ENCODE measurements at places on chromosomes 16 and 17. TPM values are rescaled to one million over a fixed set of nuclear protein-coding genes. Genes with fewer than 3 reads are reported as not detected.

Gene MEOX1
- 0.12 TPM for polyA plus RNA-seq

Gene MT1H
- not detected for polyA plus RNA-seq

Gene ELOB
- 203 TPM for polyA plus RNA-seq

Gene LDHD
- not detected for polyA plus RNA-seq

GRCh38 chr17:76686538-76687297, 24.0 kb downstream of the MXRA7 start:
- no peak for DNase-seq
- no peaks in the 10 kb centered on the region for H3K27me3 ChIP-seq
- no peak overlapping the region for H3K4me3 ChIP-seq

DNA sequence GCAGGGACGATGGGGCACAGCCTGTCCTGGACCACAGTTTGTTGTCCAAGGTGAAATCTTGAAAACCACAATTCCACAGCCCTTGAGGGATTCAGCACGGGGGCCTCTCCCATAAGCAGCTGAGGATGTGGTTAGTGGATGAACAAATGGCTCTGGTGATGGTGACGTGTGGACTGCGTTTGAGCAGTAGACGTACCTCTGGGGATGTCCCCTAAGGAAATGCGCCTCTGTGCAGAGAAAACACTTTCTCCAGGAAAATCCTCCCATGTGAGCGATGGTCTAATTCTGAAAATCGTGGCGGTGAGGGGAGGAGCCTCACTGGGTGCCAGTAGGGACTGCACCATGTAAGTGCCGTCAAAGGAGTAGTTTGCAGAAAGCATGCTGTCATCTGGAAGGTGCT, 2.7 kb upstream of the SEPTIN12 start:
- H3K27me3 ChIP-seq, result no peaks in the 10 kb centered on the region
- H3K27ac ChIP-seq, result no peak overlapping the region
- no peak for DNase-seq

DNA sequence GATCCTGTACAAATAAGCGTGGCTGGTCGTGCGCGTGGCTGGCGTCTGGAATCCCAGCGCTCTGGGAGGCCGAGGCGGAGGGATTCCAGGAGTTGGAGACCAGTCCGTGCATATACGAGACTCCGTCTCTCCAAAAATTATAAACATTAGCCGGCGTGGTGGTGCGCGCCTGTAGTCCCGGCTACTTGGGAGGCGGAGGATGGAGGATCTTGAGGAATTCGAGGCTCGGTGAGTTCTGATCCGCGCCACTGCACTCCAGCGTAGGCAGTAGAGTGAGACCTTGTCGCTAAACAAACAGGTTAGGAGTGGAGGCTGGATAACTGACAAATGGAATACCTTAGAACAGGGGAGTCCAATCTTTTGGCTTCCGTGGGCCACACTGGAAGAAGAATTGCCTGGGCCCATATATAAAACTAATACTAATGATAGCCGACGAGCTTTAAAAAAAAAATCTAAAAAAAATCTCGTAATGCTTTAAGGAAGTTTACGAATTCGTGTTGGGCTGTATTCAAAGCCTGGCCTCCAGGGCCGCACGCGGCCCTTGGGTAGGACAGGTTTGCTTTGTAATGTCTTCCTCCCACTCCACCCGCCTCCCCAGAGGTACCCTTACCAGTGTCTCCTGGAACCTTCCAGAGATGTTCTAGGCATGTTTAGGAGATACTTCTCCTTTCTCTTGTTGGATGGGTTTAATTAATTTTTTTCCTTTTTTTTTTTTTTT, 909 bp upstream of the RSL1D1 start:
- H3K27ac ChIP-seq, result peak overlapping the region; percentile 98
- H3K4me3 ChIP-seq, result peak overlapping the region; percentile 98
- H3K36me3 ChIP-seq, result no peaks in the 10 kb centered on the region
- no peaks in the 10 kb centered on the region for H3K27me3 ChIP-seq
- no peak for DNase-seq

GRCh38 chr16:55091213-55091870, 160.7 kb downstream of the IRX5 start:
- no peaks in the 10 kb centered on the region for H3K27me3 ChIP-seq
- no peaks in the 10 kb centered on the region for H3K4me1 ChIP-seq
- H3K36me3 ChIP-seq, result no peaks in the 10 kb centered on the region

DNA sequence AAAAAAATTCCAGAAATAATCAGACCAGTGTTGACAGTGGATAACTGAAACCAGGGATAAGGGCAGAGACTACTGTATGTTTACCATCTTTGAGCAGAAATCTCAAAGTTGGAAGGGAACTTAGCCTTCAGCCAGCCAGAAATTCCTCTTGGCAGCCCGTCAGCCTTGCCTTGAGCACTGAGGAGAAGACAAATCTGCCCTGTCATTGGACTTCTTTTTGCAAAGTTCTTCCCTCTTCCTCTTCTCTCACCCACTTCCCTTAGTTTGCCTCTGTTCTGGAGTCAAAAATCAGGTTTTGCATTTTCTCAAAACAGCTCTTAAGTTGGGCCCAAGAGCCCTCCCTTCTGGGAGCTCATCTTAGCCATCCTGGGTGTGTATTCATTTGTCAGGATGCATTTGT, 6.2 kb downstream of the TUFM start:
- no peak for DNase-seq
- peaks cover 20% of the 10 kb centered on the region for H3K4me1 ChIP-seq
- H3K27me3 ChIP-seq, result no peaks in the 10 kb centered on the region
- H3K4me3 ChIP-seq, result no peak overlapping the region

DNA sequence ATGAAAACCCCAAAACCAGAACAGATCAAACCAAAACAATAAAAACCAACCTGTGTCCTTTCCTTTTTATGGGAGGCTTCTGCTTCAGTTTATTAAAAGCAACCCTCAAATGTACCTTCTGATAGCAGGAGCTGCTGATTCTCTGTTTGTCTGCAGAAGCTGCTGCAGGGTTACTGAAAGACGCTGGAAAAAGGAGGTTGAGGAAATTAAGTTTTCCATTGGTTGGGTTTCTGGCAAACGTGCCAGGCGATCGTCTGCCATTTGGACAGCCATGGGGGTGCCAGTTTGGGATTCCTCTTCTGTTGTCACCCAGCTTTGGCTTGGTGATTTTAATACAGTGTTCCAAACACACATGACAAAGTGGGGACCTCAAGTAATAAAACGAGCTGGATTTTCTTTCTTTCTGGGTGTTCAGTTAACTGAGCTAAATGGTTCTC, 185.4 kb upstream of the ZFHX3 start:
- no peaks in the 10 kb centered on the region for H3K4me1 ChIP-seq
- no peak for DNase-seq
- no peak overlapping the region for H3K4me3 ChIP-seq
- peaks cover 9% of the 10 kb centered on the region for H3K27me3 ChIP-seq
- H3K27ac ChIP-seq, result no peak overlapping the region

- DNase-seq, result no peak
- H3K4me3 ChIP-seq, result no peak overlapping the region
- no peaks in the 10 kb centered on the region for H3K36me3 ChIP-seq
- H3K27me3 ChIP-seq, result no peaks in the 10 kb centered on the region
- H3K27ac ChIP-seq, result no peak overlapping the region
Measured at GRCh38 chr17:52383493-52384100, 225.1 kb upstream of the CA10 start.

Data from naive B cell (primary cell).